Stimulated activated CD4-positive, alpha-beta T cell treated with anti-CD3 and anti-CD28 coated beads, Interleukin-1b, Interleukin-23, amount 100 ng/mL, for 1 hour (primary cell): ENCODE measurements at places on chromosomes 3 and 15.

- DNase-seq = no peak
Measured at GRCh38 chr3:107987036-107987939, 103.5 kb downstream of the CD47 start.

DNA sequence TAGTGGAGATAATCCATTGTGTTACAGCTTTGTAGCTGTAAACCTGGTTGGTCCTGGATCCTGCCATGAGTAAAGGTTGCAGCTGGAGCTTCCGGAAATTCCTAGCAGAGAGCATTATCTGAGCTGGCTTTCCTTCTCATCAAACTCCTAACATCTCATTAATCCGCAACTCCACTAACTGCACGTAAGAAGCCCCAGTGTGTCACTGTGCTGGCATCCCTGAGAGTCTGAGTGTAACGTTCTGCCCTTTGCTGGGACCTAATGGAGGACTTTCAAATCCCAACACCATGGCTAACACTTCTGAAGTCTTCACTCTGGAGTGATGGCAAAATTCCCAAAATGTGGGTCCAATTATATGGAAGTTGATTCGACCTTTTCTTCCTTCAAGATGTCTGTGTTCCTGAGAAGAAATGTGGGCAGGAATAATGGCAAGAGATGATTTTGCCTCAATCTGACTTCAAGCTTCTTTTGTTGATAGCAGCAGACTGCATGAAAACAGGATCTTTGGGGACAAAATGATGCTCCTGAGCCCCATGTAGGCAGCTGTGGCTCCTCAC lies 9.6 kb upstream of the TRPM1 start:
- no peak for DNase-seq

GRCh38 chr3:142861926-142862325 lies 27.0 kb downstream of the PCOLCE2 start:
- no peak for DNase-seq

DNA sequence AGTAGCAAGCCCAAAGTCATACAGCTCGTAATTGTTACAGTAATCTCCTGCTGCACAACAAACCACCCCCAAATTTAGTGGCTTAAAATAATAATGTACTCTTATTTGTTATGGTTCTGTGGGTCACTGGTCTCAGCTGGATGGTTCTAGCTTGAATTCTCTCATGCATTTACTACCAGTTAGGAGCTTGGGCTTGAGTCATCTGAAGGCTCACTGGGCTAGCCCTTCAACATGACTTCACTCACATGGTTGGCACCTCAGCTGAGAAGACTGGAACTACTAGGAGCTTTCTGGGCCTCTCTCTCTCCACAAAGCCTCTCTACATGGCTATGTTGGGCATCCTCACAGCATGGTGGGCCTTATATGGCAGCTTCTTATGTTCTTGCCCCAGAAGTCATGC lies 12.5 kb downstream of the PCOLCE2 start:
- no peak for DNase-seq

DNA sequence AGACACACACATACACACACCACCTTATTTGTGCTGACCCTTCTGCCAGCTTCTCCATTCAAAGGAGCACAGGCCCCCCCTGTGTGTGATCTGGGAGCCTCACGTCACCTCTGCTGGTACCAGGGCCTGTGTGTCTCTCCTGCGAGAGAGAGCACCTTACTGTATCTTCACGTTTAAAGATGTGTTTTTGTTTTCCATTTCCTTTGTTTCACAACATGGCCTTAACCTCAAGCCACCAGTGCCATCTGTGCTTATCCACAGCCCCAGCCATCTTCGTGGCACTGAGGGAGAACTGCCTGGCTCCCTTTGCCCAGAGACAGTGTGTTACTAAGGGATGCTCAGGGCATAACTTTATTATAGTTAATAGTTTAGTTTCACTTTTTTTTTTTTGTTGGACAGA lies 52.3 kb downstream of the ABHD2 start:
- DNase-seq = no peak

GRCh38 chr3:187831125-187832051 lies 86.1 kb upstream of the BCL6 start:
- no peak for DNase-seq

DNA sequence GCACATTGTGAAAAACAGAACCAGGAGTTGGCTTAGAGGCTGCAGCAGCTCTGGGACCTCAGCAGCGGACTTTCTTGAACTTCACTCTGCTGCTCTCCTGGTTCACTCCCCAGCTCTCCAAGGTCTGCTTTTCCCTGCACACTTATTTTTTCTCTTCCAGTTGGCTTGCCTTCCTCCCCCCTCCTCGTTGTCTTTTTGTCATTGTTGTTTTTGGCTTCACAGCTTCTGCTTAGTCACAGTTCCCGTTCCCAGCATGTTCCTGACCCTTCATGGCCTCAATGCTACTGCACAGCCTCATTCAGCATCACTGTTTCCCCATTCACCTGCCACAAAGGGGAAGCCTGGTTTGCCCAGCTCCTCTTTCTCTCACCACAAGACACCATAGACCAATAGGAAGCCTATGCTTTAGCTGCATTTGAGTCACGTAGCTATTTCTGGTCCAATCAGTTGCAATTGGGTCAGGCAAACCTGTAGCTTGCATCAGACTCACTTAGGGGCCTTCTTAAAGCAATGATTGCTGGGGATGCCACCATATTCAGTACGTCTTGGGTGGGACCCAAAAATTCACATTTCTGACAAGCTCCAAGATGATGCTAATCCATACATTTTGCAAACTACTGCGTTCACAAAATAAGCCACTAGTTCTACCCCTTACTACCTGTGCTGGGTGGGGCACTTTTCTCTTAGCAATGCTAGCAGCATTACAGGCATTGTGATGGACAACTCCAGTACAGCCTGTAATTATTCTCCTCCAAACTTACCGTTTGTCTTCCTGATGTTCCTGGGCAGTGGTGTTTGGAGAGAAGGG lies 7.8 kb upstream of the SUMF1 start:
- no peak for DNase-seq

- no peak for DNase-seq
Measured at GRCh38 chr15:69751566-69751965, 298.9 kb downstream of the RPLP1 start.

DNA sequence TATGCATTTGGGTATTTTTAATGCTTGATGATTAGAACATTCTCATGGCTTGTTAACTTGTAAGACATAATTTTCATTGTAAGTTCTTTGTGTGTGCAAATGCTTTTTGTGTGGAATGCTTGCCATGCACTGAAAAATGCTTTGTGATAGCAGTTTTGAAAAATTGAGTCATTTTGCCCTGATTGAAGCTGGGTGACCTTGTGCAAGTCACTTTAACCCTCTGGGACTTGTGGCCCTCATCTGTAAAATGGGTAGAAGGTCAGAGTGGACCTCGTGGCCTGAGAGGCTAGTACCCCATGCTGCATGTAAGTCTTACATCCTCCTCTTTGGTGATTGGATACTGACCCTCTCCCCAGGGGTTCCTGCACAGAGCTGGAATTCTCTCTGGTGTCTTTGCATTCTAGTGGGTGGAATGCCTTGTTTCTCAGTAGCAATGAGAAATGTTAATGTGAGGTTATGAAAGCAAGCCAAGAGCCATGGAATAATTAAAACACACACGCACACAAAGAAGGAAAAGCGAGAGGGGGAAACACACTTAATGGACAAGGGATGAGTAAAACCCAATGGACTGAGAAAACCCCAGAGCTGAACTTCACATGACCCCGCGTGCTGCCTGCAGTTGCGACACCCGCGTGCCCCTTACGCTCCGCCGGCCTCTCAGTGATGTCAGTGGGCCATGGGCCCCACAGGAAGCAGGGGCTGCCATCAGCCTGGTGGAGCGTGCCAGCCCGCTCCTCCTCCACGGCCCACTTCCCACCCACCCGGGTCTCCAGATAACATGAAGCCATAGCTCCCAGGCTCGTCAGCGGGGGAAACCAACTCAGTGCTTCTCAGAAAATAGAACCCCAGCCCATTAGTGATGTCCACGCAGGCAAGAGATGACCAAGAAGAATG lies 44.0 kb downstream of the SMAD3 start:
- no peak for DNase-seq

- no peak for DNase-seq
Measured at GRCh38 chr3:153892126-153892525, 229.1 kb upstream of the ARHGEF26 start.

GRCh38 chr3:111915905-111916304 lies 56.8 kb downstream of the PHLDB2 start:
- no peak for DNase-seq

DNA sequence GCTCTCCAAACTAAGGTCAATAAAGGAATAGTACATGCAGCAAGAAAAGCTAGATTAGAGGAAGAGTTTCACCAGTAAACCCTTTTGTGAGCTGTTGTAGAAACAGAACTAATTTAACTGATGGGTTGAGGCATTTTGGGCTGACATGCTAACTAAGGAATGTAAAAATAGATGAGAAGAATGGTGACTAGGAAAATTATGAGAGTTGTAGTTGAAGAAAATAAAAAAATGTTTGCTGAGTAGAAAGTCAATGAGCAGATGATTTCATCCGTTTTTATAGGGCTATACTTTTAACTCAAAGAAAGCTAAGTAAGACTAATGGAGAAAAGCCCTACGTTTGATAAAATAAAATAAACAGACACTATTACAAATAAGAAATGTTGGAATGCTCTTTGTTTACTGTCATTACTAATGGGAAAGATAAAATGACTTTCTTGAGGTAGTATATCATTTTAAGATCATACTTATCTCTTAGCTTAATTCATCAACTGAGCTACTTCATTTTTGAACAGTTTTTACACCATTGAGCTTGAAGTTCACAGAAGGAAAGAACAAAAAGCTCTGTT lies 209.4 kb upstream of the DPH6 start:
- DNase-seq = no peak

DNA sequence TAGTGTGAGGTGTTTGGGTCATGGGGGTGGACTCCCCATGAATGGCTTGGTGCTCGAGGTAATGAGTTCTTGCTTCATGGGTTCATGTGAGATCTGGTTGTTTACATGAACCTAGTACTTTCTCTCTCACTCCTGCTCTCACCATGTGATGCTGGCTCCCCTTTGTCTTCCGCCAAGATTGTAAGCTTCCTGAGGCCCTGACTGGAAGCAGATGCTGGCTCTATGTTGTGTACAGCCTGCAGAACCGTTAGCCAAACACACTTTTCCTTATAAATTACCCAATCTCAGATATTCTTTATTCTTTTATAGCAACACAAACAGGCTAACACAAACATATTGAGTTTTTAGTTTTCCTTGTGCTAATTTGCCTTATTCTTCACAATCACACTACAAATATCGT lies 3.2 kb upstream of the CSPG5 start:
- DNase-seq = no peak

- DNase-seq = peak; percentile 57
Measured at GRCh38 chr3:141875374-141875892, 1.0 kb upstream of the ATP1B3 start.

- peak; percentile 42 for DNase-seq
Measured at GRCh38 chr15:65981837-65982626, 112.7 kb downstream of the RAB11A start.

- no peak for DNase-seq
Measured at GRCh38 chr15:99057697-99058420, 47.0 kb upstream of the SYNM start.

DNA sequence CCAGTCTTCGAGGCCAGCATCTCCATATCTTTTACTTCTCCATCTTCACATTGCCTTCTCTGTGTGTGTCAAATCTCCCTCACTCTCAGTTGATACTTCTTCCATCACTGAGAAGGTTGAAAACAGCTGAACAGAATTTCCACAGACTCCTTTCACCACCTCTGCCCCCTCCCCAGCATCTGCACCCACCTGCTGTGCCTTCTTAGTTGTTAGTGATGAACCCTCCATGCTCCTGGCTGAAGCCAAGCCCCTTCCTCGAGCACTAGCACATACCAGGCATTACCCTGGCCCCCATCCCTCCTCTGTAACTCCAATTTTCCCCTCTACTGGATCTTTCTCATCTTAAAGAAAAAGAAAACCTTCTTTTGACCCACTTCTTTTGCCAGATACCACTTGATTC lies 27.8 kb upstream of the ESYT3 start:
- DNase-seq = no peak

DNA sequence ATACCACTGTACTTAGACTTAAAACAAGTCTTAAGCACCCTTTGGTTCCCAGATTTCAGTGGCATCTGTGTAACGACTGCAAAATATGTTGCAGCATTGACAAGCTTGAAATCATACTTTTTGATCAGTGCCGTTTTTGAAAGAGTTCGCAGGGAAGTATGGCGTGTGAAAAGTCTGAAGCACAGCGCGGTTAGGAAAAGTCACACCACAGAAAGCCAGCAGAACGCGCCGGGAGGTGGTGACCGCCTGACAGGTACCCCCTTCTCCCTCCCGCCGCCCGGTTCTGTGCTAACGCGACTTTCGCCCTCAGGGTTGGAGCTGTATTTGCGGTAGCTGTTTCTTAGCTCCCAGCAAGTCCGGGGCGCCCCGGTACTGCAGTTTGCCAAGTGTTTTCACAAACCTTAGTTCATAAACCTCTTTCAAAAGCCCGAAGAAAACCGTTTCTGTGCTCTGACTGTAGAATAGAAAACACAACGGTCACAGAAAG lies 481 bp upstream of the CRYBG3 start:
- no peak for DNase-seq

DNA sequence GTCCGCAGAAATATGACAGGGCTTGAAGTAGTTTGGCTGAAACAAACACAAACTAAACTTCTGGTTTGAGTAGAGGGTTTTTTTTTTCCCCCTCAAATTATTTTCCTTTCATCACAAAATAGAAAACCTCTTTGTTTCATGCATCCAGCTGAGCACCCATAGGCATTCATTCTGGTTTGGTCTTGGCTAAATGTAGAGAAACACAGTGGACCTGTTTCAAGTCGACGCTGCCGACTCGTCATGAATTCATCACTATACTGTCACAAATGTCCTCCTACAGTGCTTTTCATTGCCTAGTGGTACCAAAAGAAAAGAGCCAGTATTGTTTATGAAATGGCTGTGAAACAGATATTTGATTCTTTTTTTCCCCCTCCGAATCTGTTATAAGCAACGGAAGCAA lies 52.4 kb upstream of the GYG1 start:
- DNase-seq = no peak

GRCh38 chr3:88031642-88032077 lies 27.1 kb downstream of the CGGBP1 start:
- DNase-seq = no peak

DNA sequence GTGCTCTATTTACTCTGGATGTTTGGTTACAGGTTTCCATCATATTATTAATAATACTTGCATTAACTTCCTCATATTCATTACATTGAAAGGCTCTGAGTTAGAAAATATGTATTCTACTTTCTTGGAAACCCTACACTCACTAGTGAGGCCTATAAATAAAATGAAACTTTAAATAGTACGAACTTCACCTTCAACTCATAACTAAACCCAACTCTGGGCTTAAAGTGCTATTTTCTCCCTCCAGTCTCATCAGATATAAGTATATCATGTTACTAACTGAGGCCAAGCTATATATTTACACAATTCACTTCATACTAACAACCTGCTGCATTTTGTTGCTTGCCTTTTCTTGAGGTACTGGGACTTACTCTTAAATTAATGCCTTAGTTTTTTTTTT lies 306.7 kb downstream of the TIGIT start:
- no peak for DNase-seq
